ENCODE measurements at places on chromosomes 6 and 20.
A peak's percentile ranks its signal among the peaks of the same experiment; 100 is the strongest.

- DNase-seq = no peak
Observed at GRCh38 chr20:17646209-17646960, 35.7 kb downstream of the RRBP1 start.

GRCh38 chr6:105170059-105170458 lies 9.8 kb downstream of the POPDC3 start:
- DNase-seq = peak; percentile 33

GRCh38 chr6:106315765-106316374 lies 9.7 kb downstream of the ATG5 start:
- no peak for DNase-seq

- no peak for DNase-seq
Observed at GRCh38 chr6:137763436-137763835, 103.6 kb upstream of the TNFAIP3 start.

GRCh38 chr6:28943223-28943556 lies 19.4 kb upstream of the TRIM27 start:
- no peak for DNase-seq

DNA sequence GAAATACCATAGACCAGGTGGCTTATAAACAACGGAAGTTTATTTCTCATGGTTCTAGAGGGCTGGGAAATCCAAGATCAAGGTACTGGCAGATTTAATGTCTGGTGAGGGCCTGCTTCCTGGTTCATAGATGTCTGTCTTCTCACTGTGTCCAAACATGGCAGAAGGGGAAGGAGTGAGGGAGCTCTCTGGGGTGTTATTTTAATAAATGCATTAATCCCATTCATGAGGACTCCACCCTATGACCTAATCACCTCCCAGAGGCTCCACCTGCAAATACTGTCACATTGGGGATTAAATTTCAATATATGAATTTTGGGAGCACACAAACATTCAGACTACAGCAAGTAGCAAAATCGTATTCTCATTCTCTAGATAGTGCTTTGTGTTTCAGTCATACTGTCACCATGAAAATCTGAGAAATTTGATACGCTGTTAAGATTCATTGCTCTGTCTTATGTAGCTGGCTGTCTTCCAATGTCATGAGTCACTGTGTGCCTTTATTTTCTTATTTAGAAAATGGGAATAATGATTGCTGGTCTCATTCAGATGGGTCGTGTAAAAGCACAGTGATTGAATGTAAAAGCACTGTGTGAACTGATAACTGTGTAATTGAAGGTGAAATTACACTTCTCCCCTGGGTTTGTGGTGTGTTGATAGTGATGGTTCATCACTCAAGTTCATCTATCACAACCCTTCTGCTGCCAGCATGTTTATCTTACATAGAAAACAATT lies 8.9 kb upstream of the ERVFRD-1 start:
- DNase-seq = peak; percentile 20

DNA sequence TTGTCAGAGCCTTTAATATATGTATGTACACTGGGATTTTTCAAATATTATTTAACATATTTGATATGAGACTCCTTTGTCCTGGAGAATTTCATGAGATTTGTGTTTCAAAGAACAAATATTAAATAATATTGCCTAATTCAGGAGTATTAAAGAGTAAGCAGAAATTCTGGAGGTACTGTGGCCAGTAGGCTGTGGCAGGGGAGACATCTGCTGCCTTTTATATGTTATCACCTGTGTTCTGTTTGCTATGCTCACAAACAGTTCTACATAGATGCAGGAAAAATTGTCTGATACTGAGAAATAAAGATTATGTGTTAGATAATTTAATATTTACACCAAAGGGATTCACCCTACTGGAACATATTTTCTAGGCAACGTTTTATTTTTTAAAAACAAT lies 395.4 kb upstream of the SLC35B3 start:
- no peak for DNase-seq

- peak; percentile 68 for DNase-seq
Observed at GRCh38 chr6:127464881-127465459, 5.8 kb upstream of the KIAA0408 start.

GRCh38 chr6:15535495-15536197 lies 127.2 kb downstream of the DTNBP1 start:
- DNase-seq = no peak

DNA sequence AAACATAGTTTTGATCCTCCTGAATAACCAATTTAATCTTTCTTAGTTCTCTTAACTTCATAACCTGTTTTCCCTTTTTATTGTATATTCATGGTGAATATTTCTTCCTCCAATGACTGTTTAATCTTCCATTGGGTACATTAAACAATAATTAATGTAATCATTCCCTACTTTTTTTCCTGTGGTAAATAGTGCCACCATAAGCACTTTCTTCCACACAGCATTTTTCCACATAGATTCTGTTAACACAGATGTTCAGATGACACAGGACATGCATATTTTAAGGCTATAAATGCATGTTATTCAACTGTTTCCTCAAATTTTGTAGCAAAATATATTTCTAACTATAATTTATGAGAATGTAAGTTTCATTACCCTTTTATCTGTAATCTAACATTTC lies 61.9 kb downstream of the CYP39A1 start:
- no peak for DNase-seq

- DNase-seq = peak; percentile 46
Observed at GRCh38 chr20:16415071-16416053, 157.9 kb downstream of the KIF16B start.

GRCh38 chr6:163496205-163496604 lies 81.7 kb downstream of the QKI start:
- DNase-seq = no peak

DNA sequence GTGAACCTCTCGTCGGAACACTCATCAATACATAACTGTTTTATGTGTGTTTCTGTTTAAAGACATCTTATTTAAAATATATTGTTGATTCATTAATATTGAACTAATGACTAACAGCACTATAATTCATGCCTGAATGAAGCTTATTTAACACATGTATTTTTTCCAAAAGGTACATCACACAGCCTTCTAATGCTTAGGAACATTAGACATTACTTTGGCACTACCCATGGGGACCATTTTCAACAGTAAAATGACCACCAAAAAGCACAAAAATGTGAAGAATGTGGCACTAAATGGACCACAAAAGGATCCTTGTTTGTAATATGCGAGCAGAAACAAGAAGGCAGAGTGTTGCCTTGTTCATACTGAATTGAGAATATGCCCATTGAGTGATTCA lies 109.2 kb downstream of the CEP57L1 start:
- DNase-seq = no peak

GRCh38 chr6:137848672-137849071 lies 18.4 kb upstream of the TNFAIP3 start:
- DNase-seq = peak; percentile 81

DNA sequence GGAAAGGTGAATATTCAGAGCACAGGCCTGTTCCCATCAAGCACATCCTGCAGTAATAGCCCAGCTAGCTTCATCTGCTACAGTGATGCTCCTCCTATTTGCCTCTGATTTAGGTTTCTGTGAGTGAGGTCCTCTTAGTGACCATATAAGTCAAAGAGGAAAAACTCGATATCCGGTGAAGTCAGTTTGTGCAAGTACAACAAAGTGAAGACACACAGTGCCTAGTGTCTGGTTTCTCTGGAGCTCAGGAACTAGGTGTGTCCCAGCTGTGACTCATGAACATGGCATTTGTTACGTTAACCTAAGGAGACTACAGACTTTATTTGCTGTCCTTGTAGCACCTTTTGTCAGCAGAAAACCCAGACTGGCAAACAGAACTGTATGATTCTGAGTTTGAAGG lies 33.9 kb downstream of the EDN1 start:
- peak; percentile 40 for DNase-seq

- DNase-seq = peak; percentile 43
Observed at GRCh38 chr6:144305985-144306384, 20.9 kb downstream of the UTRN start.

DNA sequence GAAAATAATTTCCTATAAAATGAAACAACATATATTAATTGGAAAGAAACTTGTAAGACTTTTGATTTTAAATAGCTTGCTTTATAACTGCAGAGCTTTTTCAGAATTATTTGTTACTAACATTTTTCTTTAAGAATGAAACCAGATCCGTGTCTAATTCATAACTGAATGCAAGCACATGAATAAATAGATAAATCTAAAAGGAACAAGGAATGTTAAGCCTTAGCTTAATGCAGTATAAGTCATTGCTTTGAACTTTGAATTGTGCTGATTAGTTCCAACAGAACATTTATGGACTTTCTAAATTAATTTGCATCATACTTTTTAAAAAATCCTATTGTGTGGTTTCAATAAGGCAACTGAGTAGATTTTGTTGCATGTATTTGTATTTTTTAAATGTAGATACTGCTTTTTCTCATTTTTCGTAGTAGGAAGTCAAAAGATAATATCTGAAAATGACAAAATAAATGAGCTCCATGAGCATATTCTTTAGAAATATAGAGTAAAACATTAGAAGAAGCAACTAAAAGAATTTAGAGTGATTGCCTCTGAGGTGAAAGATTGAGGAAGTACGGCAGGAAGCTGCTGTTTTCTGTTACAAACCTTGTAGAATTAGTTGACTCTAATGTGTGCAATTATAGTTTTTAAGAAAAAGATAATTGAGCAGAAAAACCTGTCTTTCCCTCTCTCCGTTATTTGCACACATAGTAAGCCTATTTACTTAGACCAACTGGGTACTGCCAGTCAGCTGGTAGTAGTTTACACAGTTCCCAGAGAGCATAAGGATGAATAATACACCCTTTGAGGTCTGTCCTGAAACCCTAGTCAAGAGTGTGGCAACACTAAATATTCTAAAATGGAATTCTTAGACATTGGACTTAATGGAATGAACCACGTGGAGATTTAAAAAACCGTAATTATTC lies 32.6 kb upstream of the SLC35D3 start:
- peak; percentile 19 for DNase-seq

DNA sequence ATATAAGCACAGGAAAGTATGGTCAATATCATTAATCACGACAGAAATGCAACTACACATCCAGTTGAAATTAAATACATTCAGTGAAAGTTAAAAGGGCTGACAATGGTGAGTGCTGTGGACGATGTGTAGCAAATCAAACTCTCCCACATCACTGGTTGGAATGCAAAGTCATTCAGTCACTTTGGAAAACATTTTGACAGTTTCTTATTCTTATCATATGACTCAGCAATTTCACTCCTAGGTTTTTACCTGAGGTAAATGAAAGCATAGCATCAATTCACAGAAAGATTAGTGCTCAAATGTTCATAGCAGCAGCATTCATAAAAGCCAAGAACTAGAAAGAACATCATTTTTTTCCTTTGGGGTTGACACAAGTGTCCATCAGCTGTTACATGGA lies 28.6 kb upstream of the SAMD5 start:
- DNase-seq = no peak

DNA sequence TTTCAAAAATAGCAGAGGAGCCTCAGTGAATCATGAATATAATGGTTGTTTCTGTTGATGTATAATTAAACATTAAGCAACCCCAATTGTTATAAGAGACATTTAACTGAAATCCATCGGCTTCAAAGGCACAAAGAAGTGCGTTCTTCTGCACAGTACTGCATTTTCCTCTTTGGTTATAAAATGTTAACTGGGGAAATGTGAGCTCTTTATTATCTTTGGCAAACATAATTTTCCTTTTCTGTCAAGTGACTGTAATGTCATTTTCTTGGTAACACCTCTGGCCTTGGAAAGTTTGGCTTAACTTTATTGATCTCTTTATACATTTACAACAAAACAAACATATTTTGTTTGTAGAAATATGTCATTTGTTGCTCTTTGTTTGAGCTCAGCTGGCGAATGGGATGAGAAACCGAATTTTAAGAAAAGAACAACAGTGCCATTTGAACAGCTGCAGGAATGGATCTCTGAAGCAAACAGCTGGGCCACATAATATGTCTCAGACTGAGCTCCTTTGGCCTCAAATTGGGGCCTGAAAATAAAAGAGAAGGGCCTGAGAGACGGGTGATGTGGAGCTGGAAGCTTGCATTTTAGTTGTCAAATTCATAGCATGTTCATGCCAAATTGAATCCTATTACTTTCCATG lies 427.0 kb upstream of the SPTLC3 start:
- DNase-seq = no peak

DNA sequence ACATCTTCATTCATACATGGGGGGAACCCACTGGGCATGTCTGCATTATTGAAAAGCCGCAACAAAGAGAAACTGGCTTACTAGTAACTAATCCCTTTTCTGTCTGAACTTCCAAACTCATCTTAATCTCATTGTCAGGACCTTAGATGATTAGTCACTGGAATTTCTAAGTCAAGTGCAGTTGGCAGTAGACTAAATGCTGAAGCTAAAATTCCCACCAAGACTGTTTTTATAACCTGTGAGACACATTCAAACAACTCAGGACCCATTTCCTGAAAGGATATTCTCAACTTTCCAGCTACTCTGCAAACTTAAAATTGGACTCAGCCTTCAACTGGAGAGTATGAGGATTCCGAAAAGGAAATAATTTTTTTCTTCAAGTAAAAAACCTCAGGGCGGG lies 94.8 kb upstream of the SCAF8 start:
- no peak for DNase-seq

GRCh38 chr6:155695495-155695894 lies 239.9 kb upstream of the NOX3 start:
- DNase-seq = no peak

GRCh38 chr6:30329331-30329730 lies 2.6 kb downstream of the TRIM39 start:
- DNase-seq = no peak

GRCh38 chr6:167559675-167560479 lies 235.0 kb downstream of the TTLL2 start:
- DNase-seq = no peak

GRCh38 chr6:30884521-30885480 lies 482 bp downstream of the DDR1 start:
- no peak for DNase-seq

GRCh38 chr6:149459761-149460160 lies 25.1 kb downstream of the ZC3H12D start:
- DNase-seq = no peak

DNA sequence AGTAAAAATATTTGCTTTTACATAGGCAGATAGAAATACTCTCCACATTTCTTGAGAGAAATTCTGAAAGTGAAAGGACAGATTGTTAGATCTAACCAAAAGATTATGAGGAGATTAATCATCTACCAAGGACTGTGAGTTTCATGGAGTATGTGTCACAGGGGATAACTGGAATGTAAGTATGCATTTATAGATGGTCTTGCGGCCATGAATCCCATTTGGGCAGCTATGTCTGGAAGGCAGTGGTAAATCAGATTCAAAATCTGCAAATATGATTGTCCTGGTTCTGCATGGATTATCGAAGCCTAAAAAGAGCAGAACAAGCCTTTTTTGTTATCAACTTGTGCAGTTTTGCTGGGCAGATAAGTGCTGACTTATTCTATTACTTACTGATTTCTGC lies 293.8 kb downstream of the RFPL4B start:
- peak; percentile 23 for DNase-seq

DNA sequence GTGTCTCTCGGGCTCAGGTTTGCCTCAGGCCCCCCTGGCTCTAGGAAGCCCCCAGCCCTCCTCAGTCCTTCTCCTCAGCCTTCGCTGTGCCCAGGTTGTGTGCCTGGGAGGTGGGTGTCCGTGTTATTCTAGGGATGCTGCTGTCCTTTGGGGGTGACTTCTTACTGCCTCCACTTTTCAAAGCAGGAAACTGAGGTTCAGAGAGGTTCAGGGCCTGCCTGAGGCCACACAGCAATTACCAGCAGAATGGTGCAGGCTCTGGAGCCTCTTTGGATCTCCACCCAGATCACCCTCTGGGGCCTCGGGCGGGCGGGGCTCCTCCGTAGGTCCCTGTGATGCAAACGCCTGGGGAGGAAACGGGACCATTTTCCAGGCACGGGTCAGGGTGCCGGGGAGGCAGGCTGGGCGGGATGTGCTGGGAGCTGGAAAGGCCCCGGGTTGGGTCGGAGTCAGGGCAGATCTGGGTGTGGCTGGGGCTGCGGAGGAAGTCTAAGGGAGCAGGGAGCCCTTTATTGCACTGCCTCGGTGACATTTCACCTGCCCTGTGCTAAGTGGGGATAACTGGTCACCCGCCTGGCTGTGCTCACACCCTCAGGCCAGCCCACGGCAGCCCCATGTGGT lies 23.2 kb downstream of the GATA5 start:
- no peak for DNase-seq
